Naive thymus-derived CD4-positive, alpha-beta T cell (primary cell): ENCODE measurements at places on chromosomes 1 and 21. TPM values are rescaled to one million over a fixed set of nuclear protein-coding genes. Genes with fewer than 3 reads are reported as not detected.

DNA sequence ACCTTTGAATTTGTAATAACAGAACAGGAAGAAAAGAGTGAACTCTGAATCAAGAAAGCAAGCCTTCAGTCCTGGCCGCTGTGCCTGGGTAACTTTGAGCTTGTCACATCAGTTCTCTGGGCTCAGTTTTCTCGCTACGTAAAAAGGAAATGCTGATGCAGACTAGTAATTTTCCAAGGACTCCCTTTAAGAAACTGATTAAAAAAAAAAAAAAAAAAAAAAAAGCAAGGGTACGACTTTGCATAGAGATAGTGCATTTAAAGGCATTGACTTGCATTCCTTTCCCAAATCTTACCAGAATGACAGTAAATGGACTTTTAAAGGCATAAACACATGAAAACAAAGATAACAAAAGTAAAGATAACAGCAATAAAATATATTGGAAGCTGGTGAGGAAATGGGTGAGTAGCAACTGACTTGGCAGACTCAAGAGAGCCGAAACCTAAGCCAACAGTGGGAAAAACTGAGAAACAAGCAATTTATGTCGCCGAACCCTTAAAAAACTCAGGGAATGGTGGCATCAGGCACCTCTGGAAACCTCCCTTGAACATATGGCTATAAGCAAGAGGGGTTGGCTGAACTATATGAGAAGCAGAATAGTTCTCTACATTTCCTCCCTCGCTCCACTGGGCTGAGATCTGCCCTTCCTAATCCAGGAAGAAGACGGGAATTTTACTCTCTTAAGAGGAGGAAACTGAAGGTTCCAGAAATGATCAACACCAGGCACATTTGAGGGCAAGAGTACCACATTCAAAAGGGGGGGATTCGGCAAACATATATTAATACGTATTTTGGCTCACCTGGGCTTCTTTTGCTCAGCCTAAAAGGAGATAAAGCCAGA lies 189.2 kb downstream of the CDC7 start:
- H3K27me3 ChIP-seq: no peaks in the 10 kb centered on the region
- H3K27ac ChIP-seq: no peak overlapping the region
- no peaks in the 10 kb centered on the region for H3K36me3 ChIP-seq
- no peak for DNase-seq

DNA sequence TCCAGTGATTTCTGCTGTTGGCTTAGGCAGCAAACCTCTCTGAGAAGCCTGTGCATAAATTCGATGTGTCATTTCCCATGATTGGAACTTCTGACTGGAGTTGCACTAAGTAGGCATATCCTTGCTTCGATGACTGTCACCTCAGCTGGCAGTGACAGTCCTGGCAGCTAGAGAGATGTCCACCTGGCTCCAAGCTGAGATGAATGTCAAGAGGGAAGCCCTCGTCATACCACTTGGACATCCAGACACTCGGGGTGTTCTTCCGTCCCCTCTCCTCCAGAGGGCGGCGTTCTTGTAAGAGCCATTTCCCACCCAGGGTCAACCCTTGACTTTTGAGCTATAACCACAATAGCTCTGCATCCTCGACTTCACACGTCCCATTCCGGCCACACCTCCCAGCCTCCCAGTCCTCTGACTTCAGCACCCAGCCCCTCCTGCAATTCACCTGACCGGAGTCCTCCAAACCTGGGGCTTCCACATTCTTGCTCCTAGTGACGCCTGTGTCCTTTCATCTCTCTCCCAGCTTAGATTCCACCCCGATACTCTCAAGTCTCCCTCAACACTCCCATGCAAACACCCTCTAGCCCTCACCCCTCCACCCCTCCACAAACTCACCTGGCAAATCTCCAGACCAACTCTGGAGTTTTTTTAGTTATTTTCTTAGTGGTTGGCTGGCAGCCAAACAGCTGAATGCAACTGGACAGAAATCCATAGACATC lies 17.3 kb downstream of the CA6 start:
- H3K27me3 ChIP-seq: no peaks in the 10 kb centered on the region
- no peak for DNase-seq
- no peaks in the 10 kb centered on the region for H3K36me3 ChIP-seq
- H3K4me3 ChIP-seq: no peak overlapping the region
- H3K4me1 ChIP-seq: peaks cover 55% of the 10 kb centered on the region

DNA sequence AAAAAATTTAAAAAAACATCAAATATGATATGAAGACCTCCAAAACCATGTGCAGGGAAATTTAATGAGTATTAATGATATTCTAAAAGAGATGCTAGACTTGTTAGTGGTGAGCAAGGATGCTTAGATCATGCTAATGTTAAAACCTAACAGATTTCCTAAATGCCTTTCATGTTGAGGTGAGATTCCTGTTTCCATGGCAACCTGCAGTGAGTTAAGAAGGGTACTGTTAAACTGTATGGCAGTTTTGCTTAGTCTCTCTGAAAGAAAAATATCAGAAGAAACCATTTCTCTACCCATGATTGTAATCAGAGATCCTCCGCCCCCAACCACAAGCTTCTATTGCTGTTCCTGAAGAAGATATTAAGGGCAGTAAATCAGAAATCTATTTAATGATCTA lies 321.6 kb upstream of the LRRC7 start:
- H3K27ac ChIP-seq: no peak overlapping the region
- DNase-seq: no peak
- no peaks in the 10 kb centered on the region for H3K27me3 ChIP-seq
- no peaks in the 10 kb centered on the region for H3K36me3 ChIP-seq

DNA sequence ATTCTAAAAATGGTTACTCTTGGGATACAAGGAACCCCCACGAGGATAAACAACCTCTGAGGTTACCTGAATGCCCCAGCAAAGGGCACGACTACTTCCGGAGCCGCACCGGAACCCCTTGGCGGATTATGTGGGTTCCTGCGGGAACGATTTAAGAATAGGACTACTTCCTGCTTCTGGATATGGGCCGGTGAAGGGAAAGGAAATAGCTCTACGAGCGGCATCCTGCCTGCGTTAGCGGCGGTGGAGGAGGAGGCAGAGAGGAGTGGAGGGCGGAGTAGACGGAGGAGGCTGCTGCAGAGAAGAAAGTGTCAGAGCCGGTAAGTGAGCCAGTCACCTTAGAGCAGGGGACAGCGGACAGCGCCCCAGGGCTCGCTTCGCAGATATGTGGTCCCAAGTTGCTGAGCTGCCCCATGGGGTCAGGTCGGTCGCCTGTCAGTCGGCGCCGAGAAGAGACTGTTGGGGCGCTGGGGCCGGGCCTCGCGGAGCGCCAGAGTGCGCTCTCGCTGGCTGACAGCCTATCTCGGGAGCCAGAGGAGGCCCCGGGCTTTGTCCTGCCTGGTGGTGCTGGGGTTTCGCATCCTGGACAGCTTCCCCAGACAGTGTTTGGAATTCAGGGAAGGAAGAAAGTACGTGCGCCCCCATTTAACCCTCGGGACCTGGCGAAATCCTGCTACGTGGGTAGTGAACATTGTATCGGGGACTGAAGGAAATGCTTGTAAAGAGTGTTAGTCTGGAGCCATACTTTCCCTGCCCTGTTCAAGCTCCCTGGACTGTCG lies at the start of gene KLHL20:
Gene KLHL20 (plus strand): TSS at position 223 of the 779 bp plus-strand sequence. CDS start 1,063 bp downstream, outside the sequence.
- peaks cover 11% of the 10 kb centered on the region for H3K4me1 ChIP-seq
- H3K27ac ChIP-seq: peak within 1 kb of the TSS; percentile 78
- no peaks in the 10 kb centered on the region for H3K36me3 ChIP-seq
- DNase-seq: peak; percentile 83
- H3K27me3 ChIP-seq: no peaks in the 10 kb centered on the region
- H3K4me3 ChIP-seq: peak within 1 kb of the TSS; percentile 77

DNA sequence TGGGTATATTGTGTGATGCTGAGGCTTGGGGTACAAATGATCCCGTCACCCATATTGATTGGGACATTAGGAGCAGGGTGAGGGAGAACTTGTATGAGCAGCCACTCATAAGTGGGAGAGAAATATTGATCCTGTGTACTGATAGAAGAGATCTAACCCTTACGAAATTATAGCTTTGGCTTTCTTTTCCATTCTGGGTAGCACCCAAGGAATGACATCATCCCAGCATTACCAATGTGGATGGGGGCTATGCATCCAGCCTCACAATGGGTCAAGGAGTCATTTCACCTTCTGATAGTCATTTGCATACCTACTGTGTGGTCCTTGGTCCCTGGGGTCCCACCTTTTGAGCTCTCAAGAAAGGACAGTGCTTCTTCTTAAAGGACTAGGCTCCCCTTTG lies 1.9 kb upstream of the NAV1 start:
- no peaks in the 10 kb centered on the region for H3K27me3 ChIP-seq
- H3K36me3 ChIP-seq: no peaks in the 10 kb centered on the region
- no peak overlapping the region for H3K27ac ChIP-seq
- no peaks in the 10 kb centered on the region for H3K4me1 ChIP-seq
- DNase-seq: no peak

DNA sequence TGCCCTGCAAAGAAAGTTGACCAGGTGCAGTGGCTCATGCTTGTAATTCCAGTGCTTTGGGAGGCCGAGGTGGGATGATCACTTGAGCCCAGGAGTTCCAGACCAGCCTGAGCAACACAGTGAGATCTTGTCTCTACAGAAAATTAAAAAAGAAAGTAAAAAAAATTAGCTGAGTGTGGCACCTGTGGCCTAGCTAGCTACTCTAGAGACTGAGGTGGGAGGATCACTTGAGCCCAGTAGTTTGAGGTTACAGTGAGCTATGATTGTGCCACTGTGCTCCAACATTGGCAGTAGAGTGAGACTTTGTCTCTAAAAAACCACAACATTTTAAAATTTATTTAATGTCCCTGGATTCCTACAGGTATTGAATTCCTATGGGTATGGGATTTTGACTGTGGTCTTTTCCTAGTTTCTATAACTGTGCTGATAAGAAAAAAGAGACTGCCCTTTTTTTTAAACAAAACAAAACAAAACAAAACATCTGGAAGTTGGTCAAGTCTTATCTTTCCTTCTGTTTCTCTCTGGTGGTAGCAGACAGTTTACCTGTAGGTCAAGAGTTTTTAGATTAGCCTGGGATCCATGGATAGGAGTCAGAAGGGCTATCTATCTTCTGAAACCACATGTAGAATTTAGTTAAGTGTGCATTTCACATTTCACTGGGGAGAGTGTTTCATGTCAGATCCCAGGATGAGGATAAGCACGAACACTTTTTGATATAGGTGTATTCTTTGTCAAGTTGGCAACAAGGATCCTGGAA lies 18.8 kb downstream of the UCK2 start:
- H3K4me1 ChIP-seq: peaks cover 11% of the 10 kb centered on the region
- DNase-seq: no peak
- H3K27ac ChIP-seq: no peak overlapping the region
- H3K27me3 ChIP-seq: no peaks in the 10 kb centered on the region
- no peaks in the 10 kb centered on the region for H3K36me3 ChIP-seq
- no peak overlapping the region for H3K4me3 ChIP-seq

DNA sequence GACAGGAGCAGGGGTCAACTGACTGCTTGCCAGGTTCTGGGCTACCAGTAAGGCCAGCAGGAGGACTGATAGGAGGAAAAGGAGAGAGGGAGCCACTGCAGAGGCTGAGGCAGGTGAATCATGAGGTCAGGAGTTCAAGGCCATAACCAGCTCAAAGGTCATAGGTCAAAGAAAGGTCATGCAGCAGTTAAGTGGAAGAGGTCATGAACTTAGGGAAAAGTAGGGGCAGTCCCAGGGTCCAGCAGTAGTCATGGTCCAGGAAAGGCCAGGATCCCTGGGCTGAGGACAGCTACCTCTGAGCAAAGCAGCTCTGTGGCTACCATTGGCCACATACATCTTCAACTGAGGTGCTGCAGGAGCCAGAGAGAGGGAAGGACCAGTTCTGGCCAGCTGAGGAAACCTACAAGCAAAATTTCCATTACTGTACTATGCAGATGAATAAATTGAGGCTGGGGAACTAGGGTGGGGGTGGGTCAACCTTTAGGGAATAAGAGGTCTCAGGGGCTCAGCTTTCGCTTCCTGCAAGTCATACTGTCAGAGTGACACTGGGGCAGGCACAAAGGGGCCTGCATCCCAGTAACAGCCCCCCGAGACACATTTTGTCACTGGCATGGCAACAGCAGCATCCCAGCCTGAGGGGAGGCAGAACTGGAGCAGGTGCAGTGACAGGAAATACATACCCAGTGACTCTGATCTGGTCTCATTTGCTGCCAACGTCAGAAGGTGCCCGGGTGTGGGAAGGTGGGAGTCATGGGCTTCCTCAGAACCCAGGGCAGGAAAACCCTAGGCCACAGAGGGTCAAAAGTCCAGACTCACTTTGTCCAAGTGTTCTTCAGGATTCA lies 5.2 kb upstream of the INPP5B start:
- no peak overlapping the region for H3K4me3 ChIP-seq
- no peaks in the 10 kb centered on the region for H3K27me3 ChIP-seq
- peaks cover 7% of the 10 kb centered on the region for H3K4me1 ChIP-seq
- no peak overlapping the region for H3K27ac ChIP-seq

- H3K27me3 ChIP-seq: no peaks in the 10 kb centered on the region
- no peaks in the 10 kb centered on the region for H3K4me1 ChIP-seq
- no peak overlapping the region for H3K4me3 ChIP-seq
- no peak for DNase-seq
- H3K27ac ChIP-seq: no peak overlapping the region
- H3K36me3 ChIP-seq: no peaks in the 10 kb centered on the region
Measured at GRCh38 chr1:192789871-192790270, 19.0 kb upstream of the RGS2 start.

DNA sequence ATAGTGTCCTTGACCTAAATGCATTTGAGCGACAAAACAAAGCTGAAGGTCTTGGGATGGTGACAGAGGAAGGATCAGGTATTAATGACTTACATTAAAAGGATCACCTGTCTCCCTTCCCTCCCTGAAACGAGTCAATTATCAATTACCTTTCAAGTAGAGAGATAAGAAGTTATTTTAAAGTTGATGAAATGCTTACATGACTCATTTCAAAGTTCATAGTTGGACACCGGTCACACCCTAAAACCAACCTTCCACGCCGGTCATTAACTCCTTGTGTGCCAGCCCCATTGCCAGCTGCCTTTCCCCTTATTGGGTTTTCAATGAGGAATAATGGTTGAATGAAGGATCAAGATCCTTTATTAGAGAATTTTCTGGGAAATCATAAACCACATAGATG lies 129.8 kb downstream of the ZP4 start:
- DNase-seq: no peak
- no peak overlapping the region for H3K27ac ChIP-seq
- no peaks in the 10 kb centered on the region for H3K4me1 ChIP-seq
- H3K36me3 ChIP-seq: no peaks in the 10 kb centered on the region
- no peaks in the 10 kb centered on the region for H3K27me3 ChIP-seq

GRCh38 chr1:171910786-171911185 lies 69.5 kb downstream of the DNM3 start:
- no peak overlapping the region for H3K4me3 ChIP-seq
- no peaks in the 10 kb centered on the region for H3K27me3 ChIP-seq
- no peak for DNase-seq
- H3K27ac ChIP-seq: no peak overlapping the region
- H3K4me1 ChIP-seq: no peaks in the 10 kb centered on the region
- no peaks in the 10 kb centered on the region for H3K36me3 ChIP-seq

- DNase-seq: no peak
- no peaks in the 10 kb centered on the region for H3K4me1 ChIP-seq
- H3K27ac ChIP-seq: no peak overlapping the region
- no peak overlapping the region for H3K4me3 ChIP-seq
Measured at GRCh38 chr21:46307625-46308024, 16.0 kb downstream of the C21orf58 start.

- no peaks in the 10 kb centered on the region for H3K27me3 ChIP-seq
- DNase-seq: no peak
- H3K4me3 ChIP-seq: no peak overlapping the region
- H3K27ac ChIP-seq: no peak overlapping the region
- H3K4me1 ChIP-seq: no peaks in the 10 kb centered on the region
Measured at GRCh38 chr1:243672539-243673074, 177.4 kb downstream of the AKT3 start.

PPP1R15B gene
- polyA plus RNA-seq: 19.3 TPM

BATF3 gene
- polyA plus RNA-seq: 0.98 TPM

GBP6 gene
- 0.14 TPM for polyA plus RNA-seq

FAM131C gene
- polyA plus RNA-seq: not detected

CCDC27 gene
- polyA plus RNA-seq: not detected
